Glomerular endothelial cell (primary cell): ENCODE measurements at places on chromosomes 2 and 18. TPM values are rescaled to one million over a fixed set of nuclear protein-coding genes. Genes with fewer than 3 reads are reported as not detected.

GRCh38 chr2:201644001-201644400 is 698 bp upstream of the TMEM237 start:
- DNase-seq, result no peak

GRCh38 chr2:143261986-143262385 is 132.8 kb downstream of the ARHGAP15 start:
- no peak for DNase-seq

DNA sequence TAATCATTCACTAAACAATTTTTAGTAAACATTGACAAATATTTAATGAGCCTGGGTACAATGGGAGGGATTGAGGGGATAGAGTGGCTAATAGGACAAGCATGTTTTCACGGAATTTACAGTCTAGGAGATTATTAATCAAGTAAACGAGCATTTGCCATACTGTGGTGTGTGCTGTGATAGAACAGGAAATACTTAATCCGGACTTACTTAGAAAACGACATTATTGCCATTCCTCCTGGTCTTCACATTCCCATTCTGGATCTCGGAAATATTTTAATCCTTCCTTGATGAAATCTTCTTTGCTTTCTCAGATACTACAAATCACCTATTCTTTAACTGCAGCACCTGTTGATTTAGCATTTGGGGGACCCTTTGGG is 905 bp downstream of the TTLL4 start:
- DNase-seq, result no peak

GRCh38 chr2:24203029-24203786 is 28.4 kb downstream of the FAM228A start:
- DNase-seq, result no peak

GRCh38 chr2:206428783-206429182 is 14.5 kb upstream of the ADAM23 start:
- DNase-seq, result no peak

DNA sequence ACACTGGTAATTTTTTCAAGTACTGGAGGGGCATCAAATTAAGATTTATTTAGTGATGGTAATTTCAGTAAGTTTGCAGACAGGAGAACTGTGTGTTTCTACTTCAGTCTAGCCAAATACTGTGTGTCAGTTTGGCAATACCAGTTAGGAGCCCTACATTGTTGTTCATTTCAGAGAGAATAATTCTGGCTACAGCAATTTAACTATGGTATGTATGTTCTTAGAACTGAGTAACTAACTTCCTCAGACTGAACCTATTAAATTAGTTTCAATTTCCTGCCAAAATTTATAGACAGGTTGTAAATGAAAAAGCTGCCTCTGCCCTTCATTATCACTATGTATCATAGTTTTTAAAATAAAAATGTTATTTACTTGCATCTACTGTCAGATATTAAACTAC is 332.4 kb downstream of the PARD3B start:
- DNase-seq, result no peak

GRCh38 chr18:1267021-1267420 is 362.4 kb downstream of the ADCYAP1 start:
- DNase-seq, result no peak

DNA sequence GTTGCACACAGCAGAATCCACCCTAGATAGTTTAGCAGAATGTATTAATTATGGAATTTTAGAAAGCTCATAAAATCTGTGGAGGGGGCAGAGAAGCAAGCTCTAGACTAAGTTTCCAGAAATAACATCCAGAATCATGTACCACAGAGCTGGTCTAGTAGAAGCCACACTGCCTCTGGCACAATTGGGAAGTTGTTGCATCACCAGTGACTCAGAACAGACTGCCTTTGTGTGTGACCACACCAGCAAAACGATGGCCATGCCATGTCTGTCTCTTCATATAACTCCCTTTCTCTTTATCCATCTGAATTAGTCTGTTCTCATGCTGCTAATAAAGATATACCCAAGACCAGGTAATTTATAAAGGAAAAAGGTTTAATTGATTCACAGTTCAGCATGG is 158.9 kb downstream of the CCDC148 start:
- DNase-seq, result no peak

GRCh38 chr2:29766191-29766590 is 155.2 kb downstream of the ALK start:
- no peak for DNase-seq

DNA sequence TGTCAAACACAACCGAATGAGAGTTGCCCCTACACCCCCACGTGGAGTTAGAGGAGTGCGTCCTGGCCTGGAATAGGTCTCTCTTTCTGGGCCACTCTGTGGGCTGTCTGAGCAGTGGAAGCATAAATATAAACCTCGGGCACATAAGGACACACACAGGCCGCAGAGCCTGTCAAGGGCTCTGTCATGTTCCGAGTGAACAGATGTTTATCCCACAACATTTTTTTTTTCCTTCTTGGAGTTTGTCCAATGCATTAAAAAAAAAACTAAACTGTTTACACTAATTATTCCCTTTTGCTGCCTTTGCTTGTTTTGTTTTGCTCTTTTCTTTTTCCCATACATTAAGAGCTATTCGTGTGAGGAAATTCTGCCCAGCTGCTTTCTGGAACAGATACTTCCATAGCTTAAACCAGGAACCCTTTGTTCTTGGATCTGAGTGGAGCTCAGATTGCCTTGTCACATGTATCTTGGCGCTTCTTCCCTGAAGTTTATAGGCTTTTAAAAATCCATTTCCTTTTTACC is 228.3 kb upstream of the FOSL2 start:
- DNase-seq, result no peak

- DNase-seq, result no peak
Measured at GRCh38 chr2:165969227-165969626, 15.7 kb upstream of the TTC21B start.

- no peak for DNase-seq
Measured at GRCh38 chr2:17475286-17475685, 43.0 kb downstream of the RAD51AP2 start.

GRCh38 chr2:10007921-10008808 is 35.2 kb upstream of the KLF11 start:
- no peak for DNase-seq

DNA sequence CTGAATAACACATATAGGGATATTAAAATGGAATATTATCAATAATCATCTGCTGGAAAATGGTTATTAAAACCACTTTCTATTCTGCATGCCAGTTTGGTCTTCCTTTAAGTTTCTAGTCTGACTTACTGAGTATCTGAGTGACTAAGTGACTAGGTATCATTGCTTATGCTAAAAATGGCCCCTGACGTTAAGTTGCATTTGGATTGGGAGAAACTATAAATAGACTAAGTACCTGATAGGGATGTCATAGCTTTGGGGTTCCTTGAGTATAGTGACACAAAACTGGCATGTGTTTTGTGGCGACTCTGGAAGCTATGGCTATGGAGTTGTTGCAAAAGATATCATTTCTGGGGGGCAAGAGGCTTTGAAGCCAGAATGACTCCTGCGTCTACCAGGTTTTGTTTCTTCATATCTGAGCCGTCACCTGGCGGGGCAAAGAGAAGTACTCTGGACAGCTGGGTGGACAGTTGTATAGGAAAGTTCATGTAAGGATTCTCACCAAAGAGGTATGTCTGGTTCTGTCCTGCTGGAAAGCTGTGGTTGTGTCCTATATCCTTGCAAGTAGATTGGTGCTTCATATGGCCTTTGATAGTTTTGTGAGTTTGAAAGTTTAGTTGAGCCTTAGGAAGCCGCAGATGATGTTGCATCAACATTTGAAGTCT is 17.9 kb downstream of the ITGAV start:
- no peak for DNase-seq

DNA sequence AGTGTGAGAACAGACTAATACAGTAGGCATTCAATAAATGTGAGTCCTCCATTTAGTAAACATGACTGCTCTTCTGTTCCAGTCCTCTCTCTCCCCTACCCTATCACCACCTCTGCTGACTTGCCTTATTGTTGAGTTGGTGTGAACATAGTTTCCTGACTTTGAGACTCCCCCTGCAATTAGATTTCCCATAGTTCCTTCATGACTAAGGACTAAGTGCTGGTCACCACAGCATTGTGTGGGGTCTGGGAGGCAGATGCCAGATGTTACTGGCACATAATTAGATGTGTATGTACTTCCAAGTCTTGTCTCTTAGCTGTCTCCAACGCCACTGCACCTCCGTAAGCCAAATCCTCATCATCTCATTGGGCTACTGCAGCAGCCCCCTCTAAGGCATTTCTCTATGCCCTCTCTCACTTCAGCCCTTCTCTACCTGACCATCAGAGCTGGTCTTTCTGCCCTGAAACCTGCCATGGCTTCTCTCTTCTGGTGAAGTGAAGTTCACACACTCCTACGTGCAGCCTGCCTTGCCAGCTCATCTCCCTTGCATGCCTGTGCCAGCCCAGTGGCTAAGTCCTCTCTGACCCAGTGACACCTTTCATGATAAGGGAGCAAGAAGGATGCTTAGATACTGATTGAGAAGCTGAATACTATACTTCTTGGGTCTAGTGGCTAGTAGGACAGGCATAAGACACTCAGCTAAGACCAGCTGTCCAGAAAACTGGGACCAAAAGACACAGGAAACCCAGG is 81.6 kb upstream of the ALPP start:
- DNase-seq, result no peak

DNA sequence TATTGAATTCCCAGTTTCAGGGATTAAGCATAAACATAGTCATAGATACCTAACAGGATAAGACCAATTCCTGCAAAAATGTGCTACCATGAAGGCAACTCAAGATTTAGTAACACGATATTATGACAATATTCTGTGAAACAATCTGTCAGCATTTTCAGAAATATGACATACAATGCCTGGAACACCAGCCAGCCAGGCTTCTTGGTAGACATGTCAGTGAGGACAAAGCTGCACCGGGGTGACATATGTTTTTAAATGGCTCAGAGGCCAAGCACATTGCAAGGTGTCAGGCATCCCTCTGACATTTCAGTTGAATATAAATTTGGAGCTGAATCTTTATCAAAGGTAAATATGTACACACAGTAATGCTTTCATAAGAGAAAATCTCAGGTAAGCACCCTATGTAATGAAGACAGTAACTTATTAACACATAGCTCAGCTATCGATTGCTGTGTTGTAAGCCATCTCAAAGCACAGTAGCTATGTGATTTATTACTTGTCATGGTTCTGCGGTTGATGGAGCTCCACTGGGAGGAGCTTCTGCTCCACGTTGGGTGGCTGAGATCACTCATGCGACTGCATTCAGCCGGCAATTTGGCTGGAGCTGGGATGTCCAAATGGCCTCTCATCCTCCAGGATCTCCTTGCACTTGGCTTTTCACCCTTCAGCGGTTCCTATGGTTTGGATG is 31.9 kb upstream of the EML6 start:
- DNase-seq, result no peak

DNA sequence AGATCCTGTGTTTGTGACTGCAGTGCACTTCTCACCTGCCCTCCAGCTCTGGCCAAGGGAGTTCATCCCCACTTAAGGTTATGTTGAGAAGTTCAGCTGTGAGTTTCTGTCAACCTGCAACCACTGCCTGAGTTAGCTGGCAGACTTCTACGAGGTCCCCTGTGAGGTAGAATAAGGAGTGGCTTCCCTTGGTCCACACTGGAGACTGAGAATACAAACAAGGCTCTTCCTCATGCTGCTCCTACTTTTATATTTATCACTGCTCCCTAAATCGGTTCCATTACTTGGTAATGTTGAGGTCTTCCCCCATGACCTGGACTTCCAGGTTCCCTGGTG is 353.2 kb upstream of the CWC22 start:
- DNase-seq, result no peak

- no peak for DNase-seq
Measured at GRCh38 chr2:138421971-138422335, 79.6 kb upstream of the SPOPL start.

DNA sequence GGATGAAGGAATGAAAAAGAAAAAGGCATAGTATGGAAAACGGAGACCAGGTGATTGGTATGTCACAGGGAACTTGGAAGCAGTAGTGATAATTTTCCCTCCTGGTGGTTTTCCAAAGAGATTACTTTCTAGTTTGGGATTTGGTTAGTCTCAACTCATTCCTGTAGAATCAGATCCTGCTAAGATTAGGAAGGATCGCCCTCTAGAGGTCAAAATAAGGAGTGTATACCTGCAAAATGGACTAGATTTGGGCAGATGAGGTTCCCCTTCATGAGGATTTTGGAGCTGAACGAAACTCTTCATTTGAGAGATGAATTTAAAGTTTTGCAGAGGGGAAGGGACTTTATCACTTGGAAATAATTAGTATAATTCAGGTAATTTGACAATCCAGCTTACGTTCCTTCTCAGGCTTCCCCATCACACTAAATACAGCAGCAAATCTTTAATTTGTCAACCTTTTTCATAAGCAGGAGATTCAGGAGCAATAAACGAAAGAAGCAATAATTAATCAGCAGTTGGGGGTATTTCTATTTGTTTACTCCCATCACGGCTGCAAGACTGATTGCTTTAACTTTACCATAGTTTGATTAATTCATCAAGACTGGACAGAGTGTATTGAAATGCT is 65.2 kb downstream of the CCDC195 start:
- DNase-seq, result peak; percentile 39

- no peak for DNase-seq
Measured at GRCh38 chr2:20025065-20025786, 12.8 kb upstream of the MATN3 start.

- no peak for DNase-seq
Measured at GRCh38 chr2:65640793-65641103, 208.3 kb upstream of the SPRED2 start.

- DNase-seq, result no peak
Measured at GRCh38 chr2:173962031-173962430, 3.1 kb downstream of the SP3 start.

GRCh38 chr2:124328397-124328796 is 303.3 kb downstream of the CNTNAP5 start:
- no peak for DNase-seq

GRCh38 chr2:184030989-184031388 is 567.3 kb upstream of the ZNF804A start:
- DNase-seq, result no peak

DNA sequence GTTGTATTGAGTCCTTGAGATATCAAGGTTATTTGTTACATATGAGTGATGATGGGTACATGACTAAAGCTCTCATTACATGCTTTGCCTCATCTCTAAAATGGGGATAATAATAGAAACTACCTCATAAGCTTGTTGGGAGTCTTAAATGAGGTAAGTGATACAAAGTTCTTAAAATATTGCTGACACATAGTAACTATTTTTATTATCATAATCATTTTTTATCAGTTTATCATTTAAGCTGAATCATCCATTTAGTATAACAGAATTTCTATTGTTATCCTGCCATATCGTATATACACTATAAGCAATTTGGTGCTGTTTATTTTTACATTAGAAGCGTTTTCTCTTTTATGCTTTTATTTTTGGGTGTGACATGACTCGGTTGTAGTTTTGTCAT is 871.1 kb downstream of the LRP1B start:
- DNase-seq, result no peak

GRCh38 chr2:55175254-55176093 is 56.6 kb downstream of the CLHC1 start:
- no peak for DNase-seq

- DNase-seq, result peak; percentile 37
Measured at GRCh38 chr2:99818842-99819241, 323.5 kb downstream of the AFF3 start.

The BMP10 gene
- not detected in 2 replicates for total RNA-seq

The UGT1A8 gene
- not detected in 2 replicates for total RNA-seq

The TCF23 gene
- total RNA-seq, result not detected in 2 replicates

The ST8SIA5 gene
- 0.24 and 2.6 TPM in 2 replicates for total RNA-seq

The CRACDL gene
- 10.7 and 13.3 TPM in 2 replicates for total RNA-seq

The FBXO48 gene
- 0.19 and 0.64 TPM in 2 replicates for total RNA-seq

The KCTD1 gene
- total RNA-seq, result 11.9 and 14.8 TPM in 2 replicates

The KCNG3 gene
- 0.06 TPM in 1 of 2 replicates, not detected in the other for total RNA-seq

The IL1RL1 gene
- 5.8 and 20.5 TPM in 2 replicates for total RNA-seq

The ARHGAP25 gene
- total RNA-seq, result 24.9 and 32.2 TPM in 2 replicates

The NRP2 gene
- total RNA-seq, result 498 and 533 TPM in 2 replicates

The C2orf49 gene
- 13.0 and 16.5 TPM in 2 replicates for total RNA-seq

The IL37 gene
- total RNA-seq, result not detected in 2 replicates

The FTCDNL1 gene
- total RNA-seq, result 1.3 TPM in 1 of 2 replicates, not detected in the other

The TRIM43 gene
- not detected in 2 replicates for total RNA-seq

The REEP1 gene
- 0.05 and 0.06 TPM in 2 replicates for total RNA-seq

The FSHR gene
- not detected in 2 replicates for total RNA-seq
